Muscle of leg (tissue), 16 donors: ENCODE measurements at places on chromosomes 4 and X. TPM values are rescaled to one million over a fixed set of nuclear protein-coding genes. Genes with fewer than 3 reads are reported as not detected.

CCSER1 gene
- 1.2 TPM for polyA plus RNA-seq

SLC25A43 gene
- polyA plus RNA-seq: 7.5 TPM

PABPC1L2A gene
- polyA plus RNA-seq: 0.08 TPM

WDFY3 gene
- polyA plus RNA-seq: 20.5 TPM

MTCP1 gene
- 11.4 TPM for polyA plus RNA-seq

CYLC1 gene
- not detected for polyA plus RNA-seq

CTAG2 gene
- polyA plus RNA-seq: not detected

FAM114A1 gene
- 67.5 TPM for polyA plus RNA-seq

TRO gene
- polyA plus RNA-seq: 140 TPM

STATH gene
- not detected for polyA plus RNA-seq

LUZP4 gene
- polyA plus RNA-seq: not detected

REELD1 gene
- 0.08 TPM for polyA plus RNA-seq

MCF2 gene
- polyA plus RNA-seq: 0.48 TPM

TMPRSS11D gene
- not detected for polyA plus RNA-seq

HELT gene
- polyA plus RNA-seq: not detected

AMOT gene
- 25.6 TPM for polyA plus RNA-seq

GC gene
- polyA plus RNA-seq: not detected

WAS gene
- polyA plus RNA-seq: 4.2 TPM

HS6ST2 gene
- 49.0 TPM for polyA plus RNA-seq

RBMXL3 gene
- polyA plus RNA-seq: not detected

FRMPD3 gene
- polyA plus RNA-seq: 0.11 TPM

BRS3 gene
- not detected for polyA plus RNA-seq

GAGE1 gene
- not detected for polyA plus RNA-seq

PDLIM3 gene
- 471 TPM for polyA plus RNA-seq
